SW 1271 (cell line): ENCODE measurements at places on chromosomes 12 and 14.

DNA sequence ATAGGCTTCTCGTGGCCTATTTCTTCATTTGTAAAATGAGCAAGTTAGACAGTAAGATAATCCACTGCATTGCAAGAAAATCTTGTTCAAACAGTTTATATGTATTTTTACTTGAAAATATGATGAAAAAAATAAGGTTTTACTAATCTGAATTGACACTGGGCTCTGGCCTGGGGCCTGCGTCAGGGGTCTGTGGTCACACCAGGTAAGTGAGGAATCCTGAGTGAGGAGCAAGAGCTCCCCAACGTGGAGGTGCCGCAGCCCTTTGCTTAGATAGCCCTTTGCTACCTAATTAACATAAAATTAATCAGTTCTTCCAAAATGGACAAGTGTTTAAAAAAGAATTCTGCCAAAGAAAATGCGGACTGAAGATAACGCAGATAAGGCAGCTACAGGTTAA, 39.1 kb upstream of the STAB2 start:
- no peak for DNase-seq

- DNase-seq, result no peak
Observed at GRCh38 chr14:74765721-74766120, 2.6 kb downstream of the YLPM1 start.

DNA sequence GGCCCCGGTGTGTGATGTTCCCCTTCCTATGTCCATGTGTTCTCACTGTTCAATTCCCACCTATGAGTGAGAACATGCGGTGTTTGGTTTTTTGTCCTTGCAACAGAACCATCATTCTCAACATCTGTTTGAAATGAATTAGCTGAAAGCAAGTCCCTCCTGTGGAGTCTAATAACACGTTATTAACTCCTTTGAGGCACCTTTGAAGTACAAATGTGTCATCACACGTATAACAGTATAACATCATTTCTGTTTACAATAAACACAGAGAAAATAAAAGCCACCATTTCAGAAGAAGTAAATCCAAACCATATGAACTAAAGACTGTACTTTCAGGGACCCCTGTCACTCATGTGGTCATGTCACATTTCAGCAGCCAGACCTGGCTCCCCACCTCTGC, 198.5 kb downstream of the STXBP6 start:
- DNase-seq, result no peak

- DNase-seq, result no peak
Observed at GRCh38 chr14:50106178-50106577, 10.2 kb downstream of the VCPKMT start.

GRCh38 chr12:123971449-123971769, 1.2 kb downstream of the CCDC92 start:
- DNase-seq, result no peak

- no peak for DNase-seq
Observed at GRCh38 chr14:53338192-53338591, 185.1 kb upstream of the DDHD1 start.

- DNase-seq, result no peak
Observed at GRCh38 chr12:52006726-52007157, at the start of gene TAMALIN. Gene TAMALIN (plus strand): TSS chr12:52006946. CDS start chr12:52007020, 74 bp downstream.

DNA sequence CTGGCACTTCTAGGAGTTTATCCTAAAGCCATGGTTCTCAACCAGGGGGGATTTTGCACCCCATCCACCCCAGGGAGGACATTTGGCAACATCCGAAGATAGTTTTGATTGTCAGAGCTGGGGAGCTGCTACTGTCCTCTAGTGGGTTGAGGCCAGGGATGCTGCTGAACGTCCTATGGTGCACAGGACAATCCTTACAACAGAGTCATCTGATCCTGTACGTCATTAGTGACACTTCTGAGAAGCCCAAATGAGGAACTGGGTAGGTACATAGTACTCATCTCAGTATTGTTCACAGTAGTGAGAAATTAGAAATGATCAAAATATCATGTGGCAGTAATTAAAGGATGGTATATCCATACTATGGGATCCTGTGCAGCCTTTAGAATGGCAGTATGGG, 185.1 kb downstream of the CHST11 start:
- no peak for DNase-seq
